CD4-positive, alpha-beta memory T cell (primary cell): ENCODE measurements at places on chromosomes 5 and 9. TPM values are rescaled to one million over a fixed set of nuclear protein-coding genes. Genes with fewer than 3 reads are reported as not detected.

GRCh38 chr5:161022151-161022550 lies 170.1 kb upstream of the ATP10B start:
- no peaks in the 10 kb centered on the region for H3K4me1 ChIP-seq
- H3K4me3 ChIP-seq, result no peak overlapping the region
- H3K27ac ChIP-seq, result no peak overlapping the region
- no peaks in the 10 kb centered on the region for H3K36me3 ChIP-seq

DNA sequence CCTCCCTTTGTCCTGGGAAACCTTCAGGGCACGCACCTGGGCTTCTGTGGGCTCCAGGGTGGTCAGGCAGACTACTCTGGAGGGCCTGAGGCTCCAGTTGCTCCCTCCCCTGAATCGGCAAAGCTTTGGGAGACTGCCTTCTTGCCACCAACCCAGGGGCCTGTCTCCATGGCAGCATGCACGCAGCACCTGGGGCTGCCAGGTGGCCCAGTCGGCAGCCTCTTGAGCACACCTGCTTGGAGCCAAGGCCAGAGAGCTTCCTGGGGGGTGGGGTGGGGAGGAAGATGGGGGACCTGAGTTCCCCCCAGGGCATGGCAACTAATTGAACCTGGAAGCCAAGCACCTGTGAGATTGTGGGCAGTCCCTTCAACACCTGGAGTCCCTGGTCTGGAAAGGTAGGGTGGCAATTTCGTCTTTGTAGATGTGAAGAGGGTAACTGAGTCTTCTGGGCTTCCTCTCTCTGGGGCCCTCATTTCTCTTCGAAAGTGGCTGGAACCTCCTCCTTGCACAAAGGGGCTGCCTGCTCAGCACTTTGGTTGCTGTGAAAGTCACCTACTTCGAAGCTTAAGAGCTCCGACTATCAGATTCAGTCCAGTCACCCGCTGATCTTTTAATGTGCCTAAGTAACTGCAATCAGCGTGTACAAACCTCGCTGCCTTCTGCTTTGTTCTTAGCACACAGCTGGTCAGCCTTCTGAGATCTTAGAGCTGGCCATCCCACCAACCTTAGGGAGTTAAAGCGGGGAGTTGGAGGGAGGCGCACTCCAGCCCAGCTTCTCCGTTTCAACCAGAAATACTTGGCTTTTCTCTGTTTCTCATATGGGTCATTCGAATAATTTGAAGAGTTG lies 4.0 kb downstream of the RNF183 start:
- no peaks in the 10 kb centered on the region for H3K27me3 ChIP-seq
- no peaks in the 10 kb centered on the region for H3K36me3 ChIP-seq
- DNase-seq, result no peak

DNA sequence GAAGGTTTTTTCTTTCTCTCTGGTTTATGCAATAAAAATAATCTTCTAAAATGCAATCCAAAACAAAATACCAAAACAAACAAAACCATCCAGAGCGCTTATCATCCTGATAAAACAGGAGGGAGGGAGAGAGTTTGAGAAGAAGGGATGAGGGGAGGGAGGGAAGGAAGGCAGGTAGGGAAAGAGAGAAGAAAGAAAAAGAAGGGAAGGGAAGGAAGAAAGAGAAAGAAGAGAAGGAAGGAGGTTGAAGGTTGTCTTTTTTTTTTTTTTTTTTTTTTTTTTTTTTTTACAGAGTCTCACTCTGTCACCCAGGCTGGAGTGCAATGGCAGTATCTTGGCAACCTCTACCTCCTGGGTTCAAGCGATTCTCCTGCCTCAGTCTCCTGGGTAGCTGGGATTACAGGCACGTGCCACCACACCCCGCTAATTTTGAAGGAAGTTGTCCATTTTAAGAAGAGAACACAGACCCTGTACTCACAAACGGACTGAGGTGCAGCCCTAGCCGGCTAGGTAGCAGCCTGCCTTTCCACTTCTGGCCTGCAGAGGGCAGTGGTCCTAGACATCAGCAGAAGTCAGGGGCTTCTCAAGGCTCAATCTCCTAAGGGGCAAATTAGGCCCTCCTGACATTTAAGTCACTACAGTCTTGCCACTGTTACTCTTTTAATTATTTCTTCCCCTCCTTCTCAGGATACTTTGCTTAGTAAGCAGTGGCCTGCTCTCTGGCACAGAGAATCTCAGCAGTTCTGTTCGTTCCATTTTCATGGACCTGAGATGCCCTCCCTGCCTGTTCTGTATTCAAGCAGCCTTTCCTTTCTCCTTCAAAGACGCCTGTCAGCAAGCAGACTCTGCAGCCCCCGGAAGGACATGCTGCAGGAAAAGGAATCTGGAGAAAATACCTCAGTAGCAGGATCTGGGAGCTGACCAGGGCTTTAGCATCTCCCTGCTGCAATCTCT lies 76.4 kb downstream of the EPB41L4B start:
- H3K27me3 ChIP-seq, result no peaks in the 10 kb centered on the region
- no peaks in the 10 kb centered on the region for H3K36me3 ChIP-seq
- no peak overlapping the region for H3K27ac ChIP-seq
- no peak overlapping the region for H3K4me3 ChIP-seq

NUTM2G gene
- not detected for total RNA-seq

DNA sequence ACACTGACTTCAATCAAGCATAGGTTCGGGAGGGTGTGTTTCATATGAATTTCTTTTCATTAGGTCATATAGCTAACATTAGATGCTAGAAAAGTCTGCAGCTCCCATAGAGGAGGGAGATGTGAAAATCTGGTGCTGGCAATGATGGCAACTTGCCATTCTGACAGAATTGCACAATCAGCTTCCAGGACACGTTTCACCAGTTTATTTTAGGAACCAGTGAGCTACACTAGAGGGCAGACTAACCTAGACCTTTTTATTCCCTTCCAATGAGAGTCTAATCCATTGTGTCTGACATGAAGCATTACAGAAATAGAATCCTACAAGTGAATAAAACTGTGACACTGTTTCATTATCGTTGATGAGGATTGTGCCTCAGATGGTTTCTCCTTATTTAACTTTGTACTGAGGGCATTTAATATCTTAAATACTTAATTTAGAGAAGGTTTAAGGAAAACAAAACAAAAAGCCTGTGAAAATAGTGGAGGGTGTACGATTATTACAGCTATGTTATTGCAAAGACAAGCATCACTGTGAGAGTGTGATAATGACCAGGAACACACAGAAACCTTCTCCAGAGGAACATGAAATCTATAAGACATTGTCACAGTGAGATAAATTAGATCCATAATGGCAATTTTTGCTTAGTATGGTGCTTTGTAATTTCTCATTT lies 363.3 kb upstream of the RPS23 start:
- H3K4me1 ChIP-seq, result no peaks in the 10 kb centered on the region
- H3K36me3 ChIP-seq, result no peaks in the 10 kb centered on the region
- DNase-seq, result peak; percentile 29
- no peak overlapping the region for H3K4me3 ChIP-seq
- no peak overlapping the region for H3K27ac ChIP-seq

TAF11L5 gene
- not detected for total RNA-seq

- H3K27ac ChIP-seq, result no peak overlapping the region
- no peak overlapping the region for H3K4me3 ChIP-seq
- H3K36me3 ChIP-seq, result no peaks in the 10 kb centered on the region
- H3K27me3 ChIP-seq, result no peaks in the 10 kb centered on the region
- no peaks in the 10 kb centered on the region for H3K4me1 ChIP-seq
Observed at GRCh38 chr5:62661126-62661525, 82.5 kb downstream of the LRRC70 start.

AGTPBP1 gene
- 56.1 TPM for total RNA-seq
